ENCODE measurements at places on chromosomes 1 and 21.
A peak's percentile ranks its signal among the peaks of the same experiment; 100 is the strongest.

DNA sequence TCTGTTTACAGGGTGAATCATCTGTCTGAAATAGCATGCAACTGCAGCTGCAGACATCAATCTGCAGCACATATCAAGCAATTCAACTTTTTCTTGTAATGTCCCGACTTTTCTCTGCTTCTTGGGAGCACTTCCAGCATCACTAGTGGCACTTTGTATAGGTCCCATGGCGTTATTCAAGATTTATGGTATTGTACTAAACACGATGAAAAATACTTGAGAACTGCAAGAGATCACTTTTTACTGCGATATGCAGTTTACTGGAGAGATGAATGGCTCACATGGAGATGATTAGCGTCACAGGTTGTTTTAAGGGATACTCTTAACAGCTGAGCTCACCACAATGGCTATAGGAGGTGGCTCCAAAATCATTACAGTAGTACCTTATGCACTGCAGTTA, 7.2 kb upstream of the SCMH1 start:
- no peak for DNase-seq

DNA sequence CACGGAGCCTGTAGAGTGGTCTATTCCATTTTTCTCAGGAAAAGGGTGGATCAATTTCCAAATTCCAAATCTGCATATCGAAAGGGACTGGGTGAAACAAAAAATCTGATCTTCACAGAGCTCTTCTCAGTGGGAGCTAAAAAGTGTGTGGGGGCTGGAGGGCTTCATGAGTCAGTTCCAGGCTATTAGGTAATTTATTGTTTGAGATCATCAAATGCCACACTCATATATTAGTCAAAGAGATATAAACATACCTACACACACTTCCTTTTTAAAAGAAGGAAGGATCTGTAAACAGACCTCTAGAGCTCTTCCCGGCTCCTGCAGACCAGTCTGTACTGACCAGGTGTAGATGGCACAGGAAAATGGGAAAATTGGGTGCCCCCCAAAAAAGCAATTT, 175.4 kb downstream of the ZBTB18 start:
- DNase-seq = no peak

- no peak for DNase-seq
Observed at GRCh38 chr1:58439946-58440345, 106.6 kb downstream of the OMA1 start.

- no peak for DNase-seq
Observed at GRCh38 chr1:153608742-153609584, 4.0 kb downstream of the S100A16 start.

- no peak for DNase-seq
Observed at GRCh38 chr1:36465731-36466369, 1.7 kb upstream of the MRPS15 start.

GRCh38 chr1:161139766-161140165, 7.3 kb upstream of the DEDD start:
- peak; percentile 36 for DNase-seq

Data from activated CD4-positive, alpha-beta T cell treated with anti-CD3 and anti-CD28 coated beads, Interleukin-2, Interleukin-4, amounts not matched to agents 100 ng/mL and 50 ng/mL, durations not matched to agents 16 hours and 8 hours (primary cell).